Naive thymus-derived CD4-positive, alpha-beta T cell (primary cell): ENCODE measurements at places on chromosomes 7 and 10. TPM values are rescaled to one million over a fixed set of nuclear protein-coding genes. Genes with fewer than 3 reads are reported as not detected.

The SPDYE9 gene
- polyA plus RNA-seq = 0.08 TPM

The PNLIPRP2 gene
- not detected for polyA plus RNA-seq

The CTAGE4 gene
- polyA plus RNA-seq = not detected

The CCL24 gene
- not detected for polyA plus RNA-seq
